ENCODE measurements at places on chromosomes 3 and 15. TPM values are rescaled to one million over a fixed set of nuclear protein-coding genes. Genes with fewer than 3 reads are reported as not detected.

DNA sequence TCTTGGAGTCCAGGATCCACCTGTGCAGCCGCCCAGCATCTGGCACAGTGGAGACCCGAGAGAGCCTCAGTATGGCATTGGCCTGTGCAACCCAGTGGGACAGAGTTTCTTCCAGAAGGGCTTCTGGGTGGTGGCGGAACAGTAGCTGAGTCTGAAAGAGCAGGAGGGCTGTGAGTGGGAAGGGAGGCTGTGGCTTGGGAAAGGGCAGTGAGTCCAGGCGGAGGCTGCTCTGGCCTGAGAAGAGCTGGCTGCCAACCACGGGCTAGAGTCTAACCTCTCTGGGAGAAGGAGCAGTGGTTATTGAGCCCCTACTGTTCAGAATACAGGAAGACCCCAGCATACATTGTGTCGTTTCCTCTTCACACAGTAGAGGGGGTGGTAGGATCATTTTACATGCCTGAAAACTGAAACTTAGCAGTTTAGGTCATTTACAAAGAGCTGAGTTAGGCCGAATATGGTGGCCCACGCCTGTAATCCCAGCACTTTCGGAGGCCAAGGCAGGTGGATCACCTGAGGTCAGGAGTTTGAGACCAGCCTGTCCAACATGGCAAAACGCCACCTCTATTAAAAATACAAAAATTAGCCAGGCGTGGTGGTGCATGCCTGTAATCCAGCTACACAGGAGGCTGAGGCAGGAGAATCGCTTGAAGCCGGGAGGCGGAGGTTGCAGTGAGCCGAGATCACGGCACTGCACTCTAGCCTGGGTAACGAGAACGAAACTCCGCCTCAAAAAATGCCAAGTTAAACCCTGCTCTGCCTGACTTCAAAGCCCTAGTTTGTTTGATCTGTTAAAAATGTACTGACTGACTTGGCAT lies 3.2 kb downstream of the AEN start:
- peak overlapping the region; percentile 97 for H3K4me3 ChIP-seq
- peak; percentile 62 for DNase-seq
- peaks cover 23% of the 10 kb centered on the region for H3K36me3 ChIP-seq
- H3K27ac ChIP-seq, result peak overlapping the region; percentile 96
- peaks cover 59% of the 10 kb centered on the region for H3K4me1 ChIP-seq

GRCh38 chr3:155766206-155766605 lies 21.3 kb upstream of the PLCH1 start:
- H3K27me3 ChIP-seq, result no peaks in the 10 kb centered on the region
- H3K36me3 ChIP-seq, result peaks cover 15% of the 10 kb centered on the region
- H3K4me1 ChIP-seq, result peaks cover 5% of the 10 kb centered on the region
- DNase-seq, result no peak
- no peak overlapping the region for H3K27ac ChIP-seq

DNA sequence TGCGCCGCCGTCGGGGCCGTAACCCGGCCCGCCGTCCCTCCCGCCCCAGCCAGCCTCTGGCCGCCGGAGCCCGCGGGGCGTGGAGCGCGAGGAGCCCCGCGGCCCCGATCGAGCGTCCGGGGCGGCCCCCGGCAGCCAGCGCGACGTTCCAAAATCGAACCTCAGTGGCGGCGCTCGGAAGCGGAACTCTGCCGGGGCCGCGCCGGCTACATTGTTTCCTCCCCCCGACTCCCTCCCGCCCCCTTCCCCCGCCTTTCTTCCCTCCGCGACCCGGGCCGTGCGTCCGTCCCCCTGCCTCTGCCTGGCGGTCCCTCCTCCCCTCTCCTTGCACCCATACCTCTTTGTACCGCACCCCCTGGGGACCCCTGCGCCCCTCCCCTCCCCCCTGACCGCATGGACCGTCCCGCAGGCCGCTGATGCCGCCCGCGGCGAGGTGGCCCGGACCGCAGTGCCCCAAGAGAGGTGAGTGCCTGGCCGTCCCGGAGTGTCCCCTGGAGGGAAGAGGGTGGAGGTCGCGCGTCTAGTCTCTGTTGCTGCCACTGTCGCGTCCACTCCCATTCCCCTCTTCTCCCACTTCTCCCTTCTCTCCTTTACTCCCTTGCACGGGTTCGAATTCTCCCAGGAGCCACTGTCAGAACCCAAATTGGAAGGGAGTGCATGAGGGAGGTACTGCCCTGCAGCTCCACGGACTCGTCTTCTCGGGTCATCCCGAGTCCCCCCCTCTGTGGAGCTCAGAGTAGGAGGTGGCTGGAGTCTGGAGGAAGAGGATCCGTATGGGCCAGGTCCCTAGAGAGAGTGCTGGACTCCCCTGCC lies 585 bp downstream of the CSK start:
- H3K4me3 ChIP-seq, result peak overlapping the region; percentile 88
- H3K4me1 ChIP-seq, result peaks cover 56% of the 10 kb centered on the region

- H3K27ac ChIP-seq, result no peak overlapping the region
- no peak for DNase-seq
- H3K27me3 ChIP-seq, result peaks cover 2% of the 10 kb centered on the region
- no peaks in the 10 kb centered on the region for H3K4me1 ChIP-seq
Observed at GRCh38 chr3:178308771-178309170, 227.5 kb upstream of the KCNMB2 start.

DNA sequence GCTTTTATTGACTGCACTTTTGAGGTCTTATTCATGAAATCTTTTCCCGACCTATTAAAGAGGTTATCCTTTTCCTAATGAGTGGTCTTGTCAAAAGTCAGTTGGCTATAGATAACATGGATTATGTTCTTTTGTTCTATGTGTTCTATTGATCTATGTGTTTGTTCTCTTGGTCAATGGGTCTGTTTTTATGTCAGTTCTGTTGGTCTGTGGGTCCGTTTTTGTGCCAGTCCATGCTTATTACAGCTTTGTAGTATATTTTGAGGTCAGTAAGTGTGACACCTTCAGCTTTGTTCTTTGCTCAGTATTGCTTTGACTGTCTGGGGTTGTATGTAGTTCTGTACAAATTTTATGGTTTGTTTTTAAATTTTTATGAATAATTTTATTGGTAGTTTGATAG lies 7.8 kb downstream of the TFG start:
- peaks cover 25% of the 10 kb centered on the region for H3K4me1 ChIP-seq
- H3K36me3 ChIP-seq, result peaks cover 45% of the 10 kb centered on the region
- DNase-seq, result no peak
- H3K27ac ChIP-seq, result no peak overlapping the region
- H3K4me3 ChIP-seq, result no peak overlapping the region
- no peaks in the 10 kb centered on the region for H3K27me3 ChIP-seq

GRCh38 chr3:97822359-97822775 lies 556 bp downstream of the CRYBG3 start:
- H3K27me3 ChIP-seq, result peaks cover 50% of the 10 kb centered on the region
- peak; percentile 43 for DNase-seq

GRCh38 chr3:179454887-179455286 lies 3.6 kb upstream of the GNB4 start:
- peaks cover 12% of the 10 kb centered on the region for H3K4me1 ChIP-seq
- no peaks in the 10 kb centered on the region for H3K36me3 ChIP-seq
- H3K27ac ChIP-seq, result no peak overlapping the region
- DNase-seq, result no peak

The AGBL1 gene
- not detected for total RNA-seq

The HYAL2 gene
- total RNA-seq, result 5.1 TPM

The HMG20A gene
- 65.0 TPM for total RNA-seq

Measured in activated naive CD8-positive, alpha-beta T cell treated with anti-CD3 and anti-CD28 coated beads, Interleukin-2, amount 10 ng/mL, durations not matched to agents 7 days and 5 days (primary cell).